Activated CD4-positive, alpha-beta T cell treated with anti-CD3 and anti-CD28 coated beads, Interleukin-2, amount 50 U/mL, for 4 hours (primary cell): ENCODE measurements at places on chromosomes 2 and 18.

GRCh38 chr2:127165539-127165935, 54.6 kb downstream of the CYP27C1 start:
- DNase-seq, result no peak

DNA sequence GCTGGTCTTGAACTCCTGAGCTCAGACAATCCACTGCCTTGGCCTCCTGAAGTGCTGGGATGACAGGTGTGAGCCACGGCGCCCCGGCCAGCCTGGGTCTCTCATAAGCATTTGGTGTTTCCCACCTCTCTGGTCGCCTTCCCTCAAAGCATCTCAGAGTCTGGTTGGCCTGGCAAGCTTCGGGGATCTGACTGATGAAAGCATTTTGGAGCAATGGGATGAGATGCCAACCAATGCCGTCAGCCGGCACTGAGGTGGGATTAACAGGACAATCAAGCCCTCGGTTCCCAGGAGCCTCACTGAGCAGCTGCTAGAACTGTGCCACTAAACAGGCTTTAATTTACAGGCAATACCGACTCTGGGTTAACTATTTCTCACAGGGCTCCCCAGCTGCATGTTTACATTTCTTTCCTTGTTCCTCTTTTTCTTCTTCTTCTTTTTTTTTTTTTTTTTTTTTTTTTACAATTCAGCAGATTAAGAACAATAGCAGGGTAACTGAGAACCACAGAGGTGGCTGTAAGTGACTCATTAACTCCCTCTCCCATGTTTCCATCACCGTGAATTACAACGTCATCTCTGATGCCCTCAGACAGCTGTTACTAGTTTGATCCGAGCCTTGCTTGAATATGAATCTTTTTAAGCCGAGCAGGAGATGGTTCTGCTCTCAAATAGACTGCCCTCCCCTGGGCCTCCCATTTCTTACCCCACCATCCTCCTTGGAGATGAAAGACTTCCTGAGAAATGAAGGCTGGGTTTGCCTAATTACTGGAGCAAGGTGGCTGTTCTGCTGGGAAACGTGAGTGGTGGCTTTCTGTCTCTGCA, 37.9 kb downstream of the ODC1 start:
- DNase-seq, result no peak

DNA sequence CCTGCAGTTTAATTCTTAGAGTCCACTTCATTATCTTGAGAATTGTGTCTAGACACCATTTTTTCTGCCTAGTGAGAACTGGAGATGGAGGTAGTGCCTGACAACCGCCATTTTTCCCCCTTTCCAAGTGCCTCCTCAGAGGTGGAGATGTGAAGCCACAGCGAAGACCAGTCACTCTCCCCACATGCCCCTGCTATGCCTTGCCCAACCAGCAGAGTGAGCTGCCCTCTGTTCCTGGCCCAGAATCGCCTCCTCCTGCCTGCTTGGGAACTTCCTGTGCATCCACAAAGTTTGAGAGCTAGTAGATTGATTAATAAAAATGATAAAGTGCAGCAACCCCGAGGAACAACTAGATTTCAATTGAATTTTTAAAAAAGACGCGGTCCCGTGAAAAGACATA, 123.3 kb downstream of the CLIP4 start:
- DNase-seq, result no peak

GRCh38 chr18:76471593-76471992, 23.4 kb downstream of the ZNF516 start:
- DNase-seq, result no peak

- DNase-seq, result no peak
Measured at GRCh38 chr2:71277536-71278103, 50.7 kb upstream of the PAIP2B start.

DNA sequence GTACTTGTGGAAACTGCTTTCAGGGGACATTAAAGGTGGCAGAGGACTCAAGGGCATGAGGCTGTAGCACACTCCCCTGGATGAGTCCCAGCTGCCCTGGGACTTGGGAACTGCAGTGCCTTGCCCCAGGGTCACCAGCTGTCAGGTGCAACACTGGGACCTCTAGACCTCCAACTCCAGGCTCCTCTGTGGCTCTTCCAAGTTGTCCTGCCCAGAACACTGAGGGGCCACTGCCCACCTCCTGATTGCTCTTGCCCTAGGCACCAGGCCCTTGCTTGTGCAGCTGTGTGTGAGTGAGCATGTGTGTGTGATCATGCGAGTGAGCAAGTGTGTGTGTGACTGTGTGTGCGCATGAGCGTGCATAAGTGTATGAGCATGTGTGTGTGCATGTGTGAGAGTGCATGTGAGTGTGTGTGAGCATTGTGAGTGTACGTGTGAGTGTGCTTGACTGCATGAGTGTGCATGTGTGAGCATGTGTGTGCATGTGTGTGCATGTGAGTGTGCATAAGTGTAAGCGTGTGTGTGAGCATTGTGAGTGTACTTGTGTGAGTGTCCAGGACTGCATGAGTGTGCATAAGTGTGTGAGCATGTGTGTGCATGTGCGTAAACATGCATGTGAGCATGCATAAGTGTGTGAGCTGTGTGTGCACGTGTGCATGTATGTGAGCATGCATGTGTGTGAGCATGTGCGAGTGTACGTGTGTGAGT, 301.5 kb downstream of the NDUFA10 start:
- no peak for DNase-seq

GRCh38 chr2:8116661-8117060, 565.2 kb upstream of the ID2 start:
- DNase-seq, result no peak

GRCh38 chr2:165902934-165903333, 50.6 kb downstream of the TTC21B start:
- DNase-seq, result no peak

- DNase-seq, result no peak
Measured at GRCh38 chr2:225841314-225841713, 441.8 kb downstream of the NYAP2 start.

DNA sequence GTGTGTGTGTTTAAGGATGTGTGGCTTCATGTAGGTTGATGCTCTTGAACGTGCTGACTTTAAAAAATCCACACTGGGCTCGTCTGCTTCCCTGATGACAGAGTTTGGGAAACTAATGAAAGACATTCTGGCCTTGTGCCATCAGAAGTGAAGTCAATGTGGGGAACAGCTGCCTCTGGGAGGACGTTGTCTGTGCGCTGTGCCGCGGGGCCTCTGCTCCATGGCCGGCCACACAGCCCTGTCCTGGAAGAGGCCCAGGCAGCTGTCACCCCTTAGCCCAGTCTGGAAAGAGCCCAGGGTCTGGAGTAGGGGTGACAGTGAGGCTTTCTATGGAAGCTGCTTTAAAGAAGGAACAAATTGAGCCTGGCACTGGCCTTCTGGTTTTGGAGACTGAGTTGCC, 155.8 kb downstream of the SH3RF3 start:
- no peak for DNase-seq

GRCh38 chr2:197248623-197249022, 62.0 kb downstream of the ANKRD44 start:
- DNase-seq, result peak; percentile 16

GRCh38 chr2:8049851-8050571, 631.8 kb upstream of the ID2 start:
- no peak for DNase-seq

GRCh38 chr2:188466761-188467160, 175.1 kb downstream of the GULP1 start:
- DNase-seq, result no peak

DNA sequence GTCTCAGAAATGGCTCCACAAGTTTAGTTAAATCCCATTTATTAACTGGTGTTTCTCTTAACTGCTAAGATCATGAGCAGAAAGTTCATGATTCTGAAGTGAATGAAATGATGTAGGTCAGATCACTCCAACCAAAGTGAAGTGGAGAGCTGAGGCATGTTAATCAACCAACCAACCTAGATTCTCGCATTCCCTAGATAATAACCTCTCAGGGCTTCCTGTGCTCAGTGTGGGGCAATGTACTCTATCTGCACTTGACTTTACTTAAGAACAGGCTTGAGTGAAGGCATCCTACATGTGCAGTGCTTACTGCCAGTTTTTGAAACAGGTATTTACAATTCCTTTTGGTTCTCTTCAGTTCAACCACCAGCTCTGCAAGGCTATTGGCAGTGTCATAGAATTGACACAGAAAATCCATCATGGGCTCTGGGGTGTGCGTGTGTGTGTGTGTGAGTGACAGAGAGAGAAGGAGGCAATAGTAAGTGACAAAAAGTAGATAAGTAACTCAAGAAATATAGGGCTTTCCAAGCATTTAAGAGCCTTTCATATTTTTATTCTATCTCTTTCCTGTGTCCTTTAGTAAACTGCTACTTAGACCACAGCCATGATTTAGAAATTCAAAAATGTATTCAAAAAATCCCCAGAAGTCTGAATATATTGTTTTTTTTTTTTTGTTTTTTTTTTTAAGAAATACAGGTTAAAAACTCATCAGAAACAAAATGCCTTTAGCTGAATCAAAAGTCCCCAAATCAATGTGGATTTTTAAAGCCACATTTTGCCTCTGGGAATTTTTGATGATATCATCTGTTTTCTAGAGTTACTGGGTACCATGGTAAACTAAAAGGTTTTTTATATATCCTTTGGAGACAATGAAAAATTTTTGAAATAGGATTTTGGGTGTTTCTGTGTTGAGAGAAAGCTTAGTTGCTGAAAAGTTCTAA, 28.6 kb downstream of the DOCK10 start:
- no peak for DNase-seq

- no peak for DNase-seq
Measured at GRCh38 chr2:30639836-30640235, 167.4 kb downstream of the CAPN13 start.

DNA sequence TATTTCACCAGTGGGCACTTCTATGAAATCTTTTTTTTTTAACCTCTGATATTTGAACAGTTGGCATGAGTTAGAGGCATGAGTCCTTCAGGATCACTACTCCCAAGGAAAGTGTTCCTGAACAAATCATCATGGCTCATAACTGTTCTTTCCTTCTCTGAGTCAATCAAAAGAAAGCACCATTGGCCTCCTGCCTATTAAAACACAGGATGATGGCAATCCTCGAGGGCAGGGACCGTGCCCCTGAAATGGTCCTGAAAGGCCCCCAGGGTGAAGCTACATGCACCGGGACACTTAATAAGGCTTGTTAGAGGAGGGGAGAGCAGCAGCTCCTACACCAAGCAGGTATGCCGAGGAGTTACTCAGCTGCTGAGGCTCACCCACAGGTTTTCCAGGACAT, 43.5 kb downstream of the SLC14A2 start:
- DNase-seq, result no peak

- no peak for DNase-seq
Measured at GRCh38 chr2:134232868-134233727, 20.8 kb upstream of the MGAT5 start.

- no peak for DNase-seq
Measured at GRCh38 chr2:238582159-238582558, 155.4 kb downstream of the ASB1 start.

DNA sequence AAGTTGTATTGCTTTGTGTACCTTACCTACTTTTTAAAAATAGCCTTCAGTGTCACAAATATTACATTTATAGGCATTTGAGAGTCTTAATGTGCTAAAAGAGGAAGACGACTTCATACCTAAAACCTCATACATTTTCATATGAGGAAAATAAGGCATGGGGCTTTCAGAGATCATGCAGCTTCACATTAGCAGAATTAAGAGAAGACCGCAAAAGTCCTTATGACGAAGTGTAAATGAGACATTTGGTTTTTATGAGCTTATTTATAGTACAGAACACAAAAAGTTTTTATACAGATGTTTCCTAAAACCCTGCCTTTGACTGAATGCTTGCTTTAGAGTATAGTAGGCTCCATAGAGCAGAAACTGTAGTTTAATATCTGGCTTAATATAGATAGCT, 10.1 kb upstream of the CCDC138 start:
- DNase-seq, result no peak

- DNase-seq, result no peak
Measured at GRCh38 chr2:160907738-160908137, 252.5 kb upstream of the TANK start.

- DNase-seq, result no peak
Measured at GRCh38 chr2:41716497-41716896, 331.3 kb upstream of the PKDCC start.

- no peak for DNase-seq
Measured at GRCh38 chr18:78587096-78587495, 392.5 kb upstream of the SALL3 start.

DNA sequence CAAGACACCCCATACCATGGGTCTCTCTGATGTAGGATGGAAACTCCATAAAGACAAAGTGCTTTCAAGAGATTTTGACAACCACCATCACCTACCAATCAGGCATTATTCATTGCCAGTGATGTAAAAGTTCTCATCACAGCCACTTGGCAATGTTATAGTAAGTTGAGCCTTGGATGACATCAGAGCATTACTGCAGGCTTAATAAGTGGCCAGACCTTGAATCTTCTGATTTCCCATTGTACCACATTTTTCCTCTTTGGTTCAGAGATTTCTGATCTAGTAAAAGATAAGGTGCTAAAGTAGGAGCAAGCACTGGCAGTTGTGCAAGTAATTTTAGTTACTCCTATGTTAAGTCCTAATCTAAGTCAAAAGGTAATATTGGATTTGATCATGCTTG, 36.5 kb downstream of the OSR1 start:
- no peak for DNase-seq

GRCh38 chr2:133573491-133574162, 5.4 kb upstream of the NCKAP5 start:
- DNase-seq, result no peak

DNA sequence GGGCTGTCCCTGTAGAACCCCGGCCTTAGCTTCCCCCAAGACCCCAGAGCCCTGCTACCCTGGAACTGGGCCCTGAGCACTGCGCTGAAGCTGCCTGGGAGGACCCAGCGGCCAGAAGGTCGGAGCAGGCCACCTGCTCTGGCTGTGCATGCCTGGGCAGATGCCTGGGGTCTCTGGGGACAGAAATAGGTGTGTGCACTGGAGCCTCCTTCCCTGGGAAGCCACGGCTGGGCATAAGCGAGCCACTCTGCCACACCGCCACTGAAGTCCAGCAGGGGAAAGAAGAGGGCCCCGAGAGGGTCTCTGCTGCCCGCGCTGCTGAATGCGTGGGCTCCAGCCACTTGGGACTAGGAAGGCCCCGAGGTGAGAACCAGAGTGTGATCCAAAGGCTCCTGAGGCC, 6.7 kb downstream of the GBX2 start:
- no peak for DNase-seq

- DNase-seq, result no peak
Measured at GRCh38 chr2:41958775-41959174, 89.0 kb upstream of the PKDCC start.

DNA sequence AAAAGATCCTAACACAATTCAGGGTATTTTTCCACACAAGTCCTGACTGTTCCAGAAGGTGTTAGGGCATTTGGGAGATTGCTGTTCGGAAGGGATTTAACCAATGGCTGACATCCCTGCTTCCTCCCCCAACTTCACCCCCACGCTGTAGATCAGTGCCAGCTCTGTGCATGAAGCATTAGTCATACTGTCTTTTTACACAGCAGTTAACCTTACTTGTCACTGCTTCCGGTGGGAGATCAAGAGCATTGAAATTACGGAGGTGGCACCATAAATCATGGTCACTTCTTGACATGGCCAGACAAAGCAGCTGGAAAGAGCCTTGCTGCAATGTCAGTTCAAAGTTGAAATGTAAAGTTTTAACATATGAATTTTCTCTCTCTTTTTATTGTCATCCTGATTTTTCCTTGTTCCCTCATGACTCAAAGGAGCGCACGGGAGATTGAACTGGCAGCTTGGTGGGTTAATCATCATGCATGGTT, 70.2 kb downstream of the HRH4 start:
- DNase-seq, result no peak

- DNase-seq, result peak; percentile 30
Measured at GRCh38 chr2:241724259-241724974, 10.0 kb upstream of the D2HGDH start.

- DNase-seq, result no peak
Measured at GRCh38 chr2:113760400-113760799, 4.0 kb upstream of the SLC35F5 start.

- no peak for DNase-seq
Measured at GRCh38 chr18:48441405-48441881, 32.3 kb upstream of the ZBTB7C start.

GRCh38 chr2:217497843-217498377, 504.9 kb downstream of the TNS1 start:
- DNase-seq, result no peak
